ENCODE measurements at places on chromosomes 7 and 10.

- no peak for DNase-seq
These were observed 222.3 kb downstream of the PLXNA4 start for GRCh38 chr7:132353936-132354335.

DNA sequence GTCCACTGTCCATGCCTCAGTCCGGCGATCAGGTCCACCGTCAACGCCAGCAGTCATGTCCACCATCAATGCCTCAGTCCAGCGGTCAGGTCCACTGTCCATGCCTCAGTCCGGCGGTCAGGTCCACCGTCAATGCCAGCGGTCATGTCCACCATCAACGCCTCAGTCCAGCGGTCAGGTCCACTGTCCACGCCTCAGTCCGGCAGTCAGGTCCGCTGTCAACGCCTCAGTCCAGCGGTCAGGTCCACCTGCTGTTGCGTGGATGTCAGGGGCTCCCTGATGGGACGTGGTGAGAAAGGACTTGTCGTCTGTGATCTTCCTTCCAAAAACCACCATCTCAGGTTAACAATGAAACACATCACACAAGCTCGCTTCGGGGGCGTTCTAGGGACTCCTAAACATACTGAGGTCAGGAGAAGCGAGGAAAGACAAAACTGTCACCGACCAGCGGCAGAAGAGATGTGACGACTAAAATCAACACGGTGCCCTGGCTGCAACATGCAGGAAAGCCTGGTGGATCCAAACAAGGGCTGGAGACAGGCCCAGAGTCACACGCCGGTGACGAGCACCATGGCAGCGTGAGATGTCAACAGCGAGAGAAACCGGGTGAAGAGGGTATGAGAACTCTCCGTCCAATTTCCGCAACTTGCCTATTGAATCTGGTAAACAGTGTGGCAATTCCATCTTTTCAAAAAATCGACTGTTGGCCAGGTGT is 264.2 kb downstream of the MAD1L1 start:
- DNase-seq = no peak

DNA sequence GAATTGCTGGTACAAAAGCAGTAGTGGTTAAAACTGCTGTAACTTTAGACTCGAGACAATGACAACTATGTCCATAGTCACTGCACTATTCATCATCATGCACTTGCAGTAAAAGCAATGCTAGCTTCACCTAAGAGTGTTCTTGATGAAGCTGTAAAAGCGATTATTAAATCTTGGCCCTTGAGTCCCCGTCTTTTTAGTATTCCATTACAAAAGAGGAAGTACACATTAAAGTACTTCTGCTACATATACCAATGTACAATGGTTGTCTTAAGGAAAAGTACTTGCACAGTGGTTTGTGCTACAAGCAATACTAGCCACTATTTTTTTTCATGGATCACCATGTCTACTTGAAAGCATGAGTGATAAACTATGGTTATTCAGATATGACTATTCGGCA is 78.3 kb downstream of the ATAD1 start:
- DNase-seq = no peak

- DNase-seq = no peak
These were observed 462.2 kb downstream of the AUTS2 start for GRCh38 chr7:70060298-70061068.

- no peak for DNase-seq
These were observed 76.3 kb downstream of the WDFY4 start for GRCh38 chr10:48760983-48761382.

DNA sequence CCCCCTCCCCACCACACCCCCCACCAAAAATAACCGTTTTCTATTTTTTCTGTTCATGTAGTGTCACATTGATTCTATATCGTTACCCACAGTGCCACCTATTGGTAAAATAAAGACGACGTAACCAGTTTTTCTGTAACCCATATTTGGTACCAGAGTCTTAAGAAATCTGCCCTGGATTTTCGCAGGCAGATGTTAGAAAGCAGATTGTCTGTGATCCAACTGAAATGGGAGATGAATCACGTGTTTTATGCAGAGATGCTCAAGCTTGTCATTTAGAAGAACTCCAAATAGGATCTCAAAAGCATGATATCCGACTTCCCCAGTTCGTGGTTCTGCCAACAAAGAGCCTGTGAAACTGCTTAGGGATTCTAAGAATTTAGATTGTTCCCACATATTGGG is 261.1 kb upstream of the CSTF2T start:
- no peak for DNase-seq

DNA sequence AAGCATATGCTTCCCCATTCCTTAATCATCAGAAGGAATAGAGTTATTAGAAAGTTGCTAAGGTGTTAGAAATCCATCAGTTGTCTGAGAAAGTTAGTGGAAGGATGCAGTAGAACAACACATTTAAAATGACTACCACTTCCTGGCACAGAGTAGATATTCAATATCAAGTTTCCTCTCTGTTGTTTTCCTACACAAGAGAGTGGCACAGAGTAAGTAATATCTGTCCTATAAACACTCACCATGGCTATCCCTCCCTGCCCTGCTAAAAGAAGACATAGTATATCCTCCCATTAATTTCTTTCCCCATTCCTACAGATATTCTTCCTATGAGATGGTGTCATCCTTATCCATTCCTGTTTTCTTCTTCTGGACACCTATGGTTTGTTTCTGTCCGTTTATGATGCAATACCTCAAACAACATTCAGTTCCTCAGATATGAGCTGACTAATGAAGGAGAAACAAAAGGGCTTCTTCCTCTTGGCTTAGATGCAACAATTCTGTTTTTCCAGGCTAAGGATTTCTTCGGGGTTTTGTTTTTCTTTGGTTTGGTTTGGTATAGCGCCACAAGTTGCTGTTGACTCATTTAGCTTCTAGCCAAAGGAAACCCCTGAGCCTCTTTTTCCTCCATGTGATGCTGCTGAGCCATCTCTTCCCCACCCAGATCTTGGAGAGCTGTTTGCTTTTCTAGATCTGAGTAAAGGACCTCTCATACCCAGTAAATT is 32.9 kb upstream of the BPGM start:
- no peak for DNase-seq

GRCh38 chr10:130439766-130440165 is 303.6 kb downstream of the GLRX3 start:
- DNase-seq = no peak

- no peak for DNase-seq
These were observed 300.6 kb downstream of the PLXNA4 start for GRCh38 chr7:132275416-132276233.

DNA sequence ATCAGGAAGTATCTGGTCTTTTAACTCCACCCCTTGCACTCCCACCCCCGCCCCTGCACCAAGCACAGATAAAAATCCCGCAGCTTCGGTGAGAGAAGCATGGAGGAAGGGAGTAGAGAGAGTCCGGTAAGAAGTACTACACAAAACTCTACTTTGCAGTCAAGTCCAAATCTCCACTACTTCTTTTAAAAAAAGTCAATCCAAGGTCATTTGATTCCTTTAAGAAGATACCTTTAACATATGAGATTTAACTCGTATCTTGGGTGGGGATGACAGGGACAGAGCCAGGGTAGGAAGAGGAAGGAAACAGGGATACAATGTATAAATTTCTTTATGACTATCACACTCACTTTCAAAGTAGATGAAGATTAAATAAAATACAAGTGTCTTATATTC is 132.1 kb downstream of the NRBF2 start:
- DNase-seq = peak; percentile 35

DNA sequence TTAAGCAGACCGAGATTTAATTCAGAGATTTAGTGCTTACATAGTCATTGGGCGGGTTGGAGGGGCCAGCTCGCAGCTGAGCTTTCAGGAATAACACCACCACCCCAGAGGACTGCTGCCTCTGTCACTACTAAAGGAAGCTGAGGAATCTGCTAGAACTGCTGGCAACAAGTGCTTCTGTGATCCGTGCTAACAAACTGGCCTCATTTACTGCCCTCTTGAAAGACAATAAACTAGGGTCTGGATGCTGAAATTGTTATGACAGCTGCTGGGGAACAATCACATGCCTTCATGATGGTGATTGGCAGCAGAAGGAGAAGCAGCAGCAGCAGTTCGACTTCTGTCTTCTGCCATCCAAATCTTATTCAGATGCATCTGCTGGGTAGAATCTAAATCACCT is 285.5 kb upstream of the TAC1 start:
- DNase-seq = no peak

DNA sequence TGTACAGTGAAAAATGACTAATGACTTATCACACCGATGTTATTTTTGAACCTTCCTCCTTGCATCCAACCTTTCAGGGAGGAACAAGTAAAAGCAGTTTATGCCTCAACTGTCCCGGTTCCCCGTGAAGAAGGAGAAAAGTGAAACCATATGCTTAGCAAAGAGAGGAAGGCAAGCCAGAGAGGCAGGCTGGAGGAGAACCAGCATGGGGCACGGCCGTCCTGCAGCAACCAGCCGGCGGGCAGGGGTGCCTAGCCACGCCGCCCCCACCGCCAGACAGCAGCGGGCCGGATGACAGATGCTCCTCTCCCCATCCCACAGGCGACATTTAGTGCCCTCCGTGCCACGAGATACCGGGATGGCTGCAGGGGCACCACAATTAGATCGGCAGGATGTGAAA is 421.4 kb upstream of the MGMT start:
- DNase-seq = no peak

- DNase-seq = no peak
These were observed 8.9 kb downstream of the DHTKD1 start for GRCh38 chr10:12077580-12078180.

- no peak for DNase-seq
These were observed 83.7 kb upstream of the PDGFA start for GRCh38 chr7:603152-603951.

DNA sequence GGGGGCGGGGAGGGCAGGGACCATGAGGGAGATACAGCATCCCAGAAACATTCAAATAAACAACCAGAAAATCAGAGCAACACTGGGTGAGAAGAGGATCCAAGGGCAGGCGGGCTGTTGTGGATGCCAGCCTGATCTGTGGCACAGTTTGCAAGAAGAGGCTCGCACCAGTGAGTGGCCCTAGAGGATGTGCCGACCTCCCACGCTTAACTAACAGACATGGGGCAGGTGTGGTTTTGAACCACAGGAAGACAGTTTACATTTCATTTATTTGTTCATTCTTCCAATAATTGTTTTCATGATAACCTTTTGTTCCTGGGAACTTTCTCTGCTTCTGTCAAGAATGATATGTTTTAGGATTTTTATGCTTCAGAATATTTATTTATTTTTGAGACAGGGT is 115.6 kb downstream of the ZNF248 start:
- no peak for DNase-seq

DNA sequence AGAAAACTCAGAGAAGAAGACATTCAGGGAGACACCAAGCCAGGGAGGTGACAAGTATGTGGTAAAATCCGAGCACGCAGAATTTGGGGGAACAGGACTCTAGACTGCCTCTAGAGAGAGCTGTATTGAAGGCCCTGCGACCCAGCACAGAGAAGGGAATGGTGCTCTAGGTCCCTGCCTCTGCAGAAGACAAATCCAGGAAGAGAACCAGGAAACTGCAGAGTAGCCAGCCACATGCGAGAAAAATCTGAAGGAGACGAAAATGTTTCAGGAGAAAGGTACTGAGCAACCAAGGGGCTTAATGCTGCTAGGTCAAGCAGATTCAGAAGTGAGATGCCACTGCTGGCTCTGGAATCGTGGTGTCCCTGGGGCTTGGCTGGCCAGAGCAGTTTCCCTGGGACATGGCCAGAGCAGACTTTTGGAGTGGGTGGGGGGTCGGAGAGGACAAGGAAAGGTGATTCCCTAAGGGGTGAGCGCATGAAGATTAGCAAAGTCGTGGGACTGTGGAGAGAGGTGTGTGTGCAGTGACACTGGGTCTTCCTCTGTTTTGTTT is 158.0 kb upstream of the KLF6 start:
- no peak for DNase-seq

DNA sequence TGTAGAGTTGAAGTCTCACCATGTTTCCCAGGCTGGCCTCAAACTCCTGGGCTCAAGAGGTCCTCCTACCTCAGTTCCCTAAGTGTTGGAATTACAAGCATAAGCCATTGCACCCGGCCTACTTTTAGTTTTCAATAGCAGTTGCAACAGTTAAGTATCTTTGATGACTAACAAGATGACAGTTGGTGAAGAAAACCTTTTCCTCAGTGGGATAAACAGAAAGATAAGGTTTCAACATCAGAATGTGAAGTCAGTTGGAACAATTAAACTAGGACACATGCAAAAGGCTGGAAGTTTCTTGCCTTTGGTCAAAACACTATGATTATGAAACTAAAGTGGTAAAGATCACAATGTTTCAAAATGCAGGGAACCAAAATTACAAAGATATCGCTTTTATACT is 169.2 kb downstream of the ZNF438 start:
- DNase-seq = no peak

GRCh38 chr10:112811741-112812551 is 138.1 kb upstream of the TCF7L2 start:
- no peak for DNase-seq

DNA sequence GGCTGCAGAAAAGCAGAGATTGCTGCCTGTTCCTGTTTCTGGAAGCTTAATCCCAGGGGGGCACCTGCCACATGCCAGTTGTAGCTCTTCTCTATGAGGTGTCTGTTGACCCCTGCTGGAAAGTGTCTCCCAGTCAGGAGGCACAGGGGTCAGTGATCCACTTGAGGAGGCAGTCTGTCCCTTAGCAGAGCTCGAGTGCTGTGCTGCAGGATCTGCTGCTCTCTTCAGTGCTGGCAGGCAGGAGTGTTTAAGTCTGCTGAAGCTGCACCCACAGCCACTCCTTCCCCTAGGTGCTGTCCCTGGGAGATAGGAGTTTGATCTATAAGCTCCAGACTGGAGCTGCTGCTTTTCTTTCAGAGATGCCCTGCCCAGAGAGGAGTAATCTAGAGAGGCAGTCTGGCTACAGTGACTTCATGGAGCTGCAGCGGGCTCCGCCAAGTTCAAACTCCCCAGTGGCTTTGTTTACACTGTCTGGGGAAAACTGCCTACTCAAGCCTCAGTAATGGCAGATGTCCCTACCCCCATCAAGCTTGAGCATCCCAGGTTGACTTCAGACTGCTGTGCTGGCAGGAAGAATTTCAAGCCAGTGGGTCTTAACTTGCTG is 57.6 kb upstream of the CROT start:
- DNase-seq = no peak

GRCh38 chr7:16421333-16422102 is at the start of gene CRPPA:
CRPPA (minus strand) TSS chr7:16421538; CDS start chr7:16421322, 216 bp downstream.
- peak; percentile 27 for DNase-seq

- no peak for DNase-seq
These were observed 347.5 kb downstream of the GRID1 start for GRCh38 chr10:86019141-86019540.

GRCh38 chr10:17430647-17431355 is 23.6 kb downstream of the ST8SIA6 start:
- DNase-seq = peak; percentile 56

DNA sequence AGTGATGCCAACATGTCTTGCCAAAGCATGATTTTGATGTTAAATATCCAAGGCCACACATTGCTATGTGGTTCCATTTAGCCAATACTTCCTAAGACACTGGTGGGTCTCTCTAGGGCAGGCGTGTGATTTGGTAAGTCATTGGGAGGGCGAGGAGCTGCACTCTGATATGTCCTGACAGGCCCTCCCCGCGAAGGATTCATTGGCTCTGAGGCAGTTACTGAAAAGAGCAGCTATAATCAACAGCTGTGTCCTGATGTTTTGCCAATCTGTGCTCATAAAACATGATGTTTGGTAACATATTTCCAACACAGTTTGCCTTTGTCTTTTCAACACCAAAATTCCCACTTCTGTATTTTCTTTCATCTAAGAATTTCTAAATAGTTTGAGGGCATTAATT is 646.7 kb downstream of the PARD3 start:
- DNase-seq = no peak

- DNase-seq = no peak
These were observed 30.0 kb upstream of the ADCYAP1R1 start for GRCh38 chr7:31022117-31022516.
